Foreskin melanocyte (primary cell): ENCODE measurements at places on chromosomes 16 and 17.

DNA sequence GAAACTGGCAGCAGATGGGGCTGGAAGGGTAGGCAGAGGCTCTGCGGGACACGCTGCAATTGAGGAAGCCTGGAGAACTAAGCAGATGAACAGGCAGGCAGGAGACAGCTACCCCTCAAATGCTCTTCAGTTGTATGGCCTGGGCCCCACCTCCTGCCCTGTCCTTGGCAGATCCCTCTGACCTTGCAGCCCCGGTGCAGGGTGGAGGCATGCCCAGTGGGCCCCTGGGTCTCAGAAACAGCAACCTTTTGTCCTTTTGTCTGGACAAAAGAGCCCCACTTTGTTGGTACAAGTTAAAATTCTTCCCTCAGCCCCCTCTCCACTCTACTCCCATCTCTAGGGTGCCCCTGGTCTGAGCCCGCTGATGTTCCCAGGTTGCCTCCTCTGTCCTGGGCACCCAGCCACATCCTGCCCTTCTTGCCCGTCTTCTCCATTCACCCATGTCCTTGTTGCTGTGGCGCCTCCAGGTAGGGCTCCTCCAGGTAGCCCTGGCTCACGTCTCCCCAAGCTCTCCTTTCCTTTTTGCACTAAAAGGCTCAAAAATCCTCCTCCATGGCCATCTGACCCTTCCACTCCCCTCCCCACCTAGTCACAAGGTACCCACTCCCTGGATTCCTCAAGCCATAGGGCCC is 136.8 kb downstream of the CLEC16A start:
- DNase-seq, result no peak

- DNase-seq, result no peak
Measured at GRCh38 chr16:48629016-48629415, 19.0 kb upstream of the N4BP1 start.

GRCh38 chr17:8466456-8466855 is 30.8 kb downstream of the NDEL1 start:
- DNase-seq, result no peak

DNA sequence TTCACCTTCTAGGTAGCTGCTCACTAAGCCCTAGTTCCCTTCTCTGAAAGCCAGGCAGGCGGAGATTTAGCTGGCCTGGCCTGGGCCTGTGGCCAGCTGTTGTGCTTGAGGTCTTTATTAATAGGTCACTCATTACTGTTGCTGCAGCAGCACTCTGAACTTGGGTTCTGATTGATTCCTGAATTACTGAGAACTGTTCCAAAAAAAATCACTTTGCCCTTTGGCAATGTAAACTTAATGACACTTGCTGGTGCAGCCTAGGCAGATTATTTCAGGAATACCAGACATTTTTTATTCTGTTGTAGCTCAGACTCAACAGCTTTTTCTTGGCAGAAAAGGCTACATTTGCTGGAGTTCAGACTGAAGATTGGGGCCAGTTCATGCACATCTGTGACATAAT is 2.7 kb downstream of the TOM1L1 start:
- no peak for DNase-seq

- no peak for DNase-seq
Measured at GRCh38 chr17:40286473-40286872, 1.2 kb upstream of the CDC6 start.

DNA sequence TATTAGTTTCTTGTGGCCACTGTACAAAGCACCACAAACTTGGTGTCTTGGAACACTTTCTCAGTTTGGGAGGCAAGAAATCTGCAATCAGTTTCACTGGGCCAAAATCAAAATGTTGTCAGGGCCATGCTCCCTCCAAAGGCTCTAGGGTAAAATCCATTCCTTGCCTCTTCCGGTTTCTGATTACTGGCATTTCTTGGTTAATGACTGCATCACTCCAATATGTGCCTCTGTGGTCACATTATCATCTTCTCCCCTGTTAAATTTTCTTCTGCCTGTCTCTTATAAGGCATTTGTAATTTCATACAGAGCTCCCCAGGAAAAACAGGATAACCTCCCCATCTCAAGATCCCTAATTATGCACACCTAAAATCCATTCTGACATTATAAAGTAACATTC is 34.8 kb downstream of the ZNF287 start:
- no peak for DNase-seq

- DNase-seq, result no peak
Measured at GRCh38 chr16:48498769-48499631, 111.0 kb downstream of the N4BP1 start.

DNA sequence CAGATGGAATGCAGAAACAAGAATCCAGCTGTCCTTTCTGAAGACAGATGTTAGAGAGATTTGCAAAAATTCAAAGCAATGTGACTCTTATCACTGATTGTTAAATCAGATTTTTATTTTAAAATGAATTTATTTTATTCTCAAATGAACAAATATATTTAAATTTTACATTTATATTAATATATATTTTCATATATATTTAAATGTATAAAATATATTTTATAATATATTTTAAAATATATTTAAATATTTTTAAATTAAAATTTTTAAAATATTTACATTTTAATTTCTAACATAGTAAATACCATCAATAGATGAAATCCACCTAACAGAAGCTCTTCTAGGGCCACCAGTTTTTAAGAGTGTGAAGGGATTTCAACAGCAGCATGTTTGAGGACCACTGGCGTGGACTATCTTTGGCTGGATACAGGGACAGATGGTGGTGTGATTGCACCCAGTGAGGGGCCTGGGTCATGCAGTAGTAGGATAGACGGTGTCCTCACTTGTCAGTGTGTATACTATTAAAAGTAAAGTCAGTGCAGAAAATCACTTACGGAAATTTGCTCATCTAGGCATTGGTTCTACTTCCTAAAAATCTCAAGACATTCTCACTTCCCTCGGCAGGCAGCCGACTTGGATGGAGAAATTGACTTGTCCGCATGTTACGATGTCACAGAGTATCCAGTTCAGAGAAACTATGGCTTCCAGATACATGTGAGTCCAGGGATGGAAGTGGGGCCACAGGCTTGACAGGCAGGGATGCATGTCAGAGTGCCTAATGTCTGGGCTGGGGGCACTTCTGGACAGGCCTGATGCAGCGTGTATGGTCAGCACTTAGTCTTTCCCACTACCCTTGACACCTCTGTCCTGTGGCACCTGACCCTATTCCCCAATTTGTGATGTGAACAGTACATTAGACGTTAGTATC is 56.3 kb downstream of the PLD6 start:
- DNase-seq, result no peak

DNA sequence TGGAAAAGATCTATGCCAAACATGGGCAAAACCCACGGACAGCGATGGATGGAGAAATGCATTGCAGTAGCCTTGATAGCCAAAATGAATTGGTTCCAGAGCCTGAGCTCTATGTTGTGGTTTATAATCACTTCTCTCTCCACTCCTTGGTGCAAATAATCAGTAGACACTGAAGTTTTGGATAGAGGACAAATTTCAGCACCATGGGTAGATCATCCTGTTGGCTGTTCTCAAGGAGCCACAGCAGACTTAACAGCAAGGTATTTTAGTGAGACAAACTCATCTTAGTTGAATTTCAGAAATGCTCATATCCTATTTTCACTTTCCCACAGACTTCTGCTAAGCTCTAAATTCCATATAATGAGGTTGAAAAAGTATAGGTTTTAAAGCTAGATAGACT is 88.3 kb upstream of the CCL1 start:
- no peak for DNase-seq

DNA sequence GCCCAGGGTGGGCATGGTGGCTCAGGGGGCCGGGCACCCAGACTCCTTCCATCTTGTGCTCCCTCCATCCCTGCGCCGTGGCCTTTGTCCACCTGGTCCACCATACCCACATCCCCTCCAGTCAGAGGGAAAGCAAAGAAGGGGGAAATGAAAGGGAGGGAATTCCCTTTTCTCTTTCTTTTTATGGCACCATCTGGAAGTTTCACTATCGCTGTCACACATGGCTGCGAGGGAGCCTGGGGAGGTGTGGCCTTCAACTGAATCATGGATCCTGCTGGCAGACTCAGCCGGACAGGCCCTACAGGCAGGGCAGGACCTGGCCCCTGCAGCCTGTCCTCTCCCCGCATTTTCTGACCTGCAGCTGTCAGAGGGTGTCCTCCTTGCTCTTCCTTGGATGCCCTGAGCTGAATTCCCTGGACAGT is 6.2 kb downstream of the SLC12A3 start:
- no peak for DNase-seq

GRCh38 chr17:69111794-69112193 is 29.9 kb downstream of the ABCA6 start:
- DNase-seq, result no peak

GRCh38 chr17:3796110-3796821 is 4.7 kb downstream of the ITGAE start:
- DNase-seq, result no peak

- DNase-seq, result no peak
Measured at GRCh38 chr17:41718287-41718645, 6.1 kb downstream of the GAST start.

- DNase-seq, result peak; percentile 3
Measured at GRCh38 chr16:14098081-14098480, 27.0 kb downstream of the MRTFB start.

DNA sequence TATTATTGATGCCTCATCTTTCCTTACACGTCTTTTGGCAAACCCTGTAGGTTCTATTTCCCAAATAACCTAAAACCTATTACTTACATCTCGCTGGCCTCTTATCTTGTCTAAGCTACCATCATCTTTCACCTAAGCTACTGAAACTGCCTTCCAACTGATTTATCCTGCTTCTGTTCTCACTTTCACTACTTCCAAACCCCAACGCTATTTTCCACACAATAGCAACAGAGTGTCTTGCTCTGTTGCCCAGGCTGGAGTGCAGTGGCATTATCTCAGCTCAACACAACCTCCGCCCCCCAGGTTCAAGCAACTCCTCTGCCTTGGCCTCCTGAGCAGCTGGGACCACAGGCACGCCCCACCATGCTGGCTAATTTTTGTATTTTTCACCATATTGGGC is 52.8 kb upstream of the INTS2 start:
- DNase-seq, result no peak

DNA sequence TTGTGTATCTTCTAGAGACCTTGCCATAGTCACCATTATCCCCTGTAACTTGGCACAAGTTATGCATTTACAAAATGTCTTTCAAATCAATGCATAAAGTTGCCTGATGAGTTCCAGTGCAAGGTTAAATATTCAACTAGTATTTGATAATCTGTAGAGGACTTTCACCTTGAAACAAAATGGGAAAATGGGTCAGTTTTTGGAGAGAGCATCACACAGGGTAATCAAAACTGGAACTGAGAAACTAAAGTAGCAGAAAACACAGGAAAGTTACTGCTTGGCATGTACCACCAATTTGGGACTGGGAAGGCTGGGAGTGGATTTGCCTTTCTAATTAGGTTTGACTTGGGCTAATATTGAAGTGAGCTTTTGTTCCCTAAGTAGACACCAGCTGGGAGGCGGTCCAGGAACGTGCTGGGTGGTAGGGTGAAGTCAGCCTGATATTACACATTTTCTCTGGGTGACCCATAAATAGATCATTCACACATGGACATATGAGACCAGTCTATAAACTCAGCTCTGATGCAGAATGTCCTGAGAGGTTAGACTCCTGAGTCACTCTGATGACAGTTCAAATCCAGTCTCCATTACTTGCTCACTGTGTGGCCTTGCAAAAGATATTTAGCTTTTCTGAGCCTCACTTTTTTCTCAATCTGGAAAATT is 152.3 kb downstream of the PCTP start:
- DNase-seq, result no peak

DNA sequence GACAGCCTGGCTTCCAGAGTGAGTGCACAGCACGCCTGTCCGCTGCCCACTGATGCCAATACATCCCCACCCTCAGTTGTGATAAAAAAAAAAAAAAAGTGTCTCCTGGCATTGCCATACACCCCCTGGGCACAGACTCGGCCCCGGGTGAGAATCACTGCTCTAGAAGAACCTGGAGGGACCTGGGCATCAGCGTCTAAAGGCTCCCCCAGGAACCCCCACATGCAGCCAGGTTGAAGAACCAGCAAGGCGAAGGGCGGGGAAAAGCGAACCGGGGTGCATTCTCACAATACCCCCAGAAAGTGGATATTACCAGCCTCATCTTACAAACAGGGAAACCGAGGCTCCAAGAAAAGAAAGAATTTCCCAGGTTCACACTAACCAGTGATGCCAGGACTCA is 27.7 kb downstream of the TBC1D16 start:
- DNase-seq, result no peak

- DNase-seq, result no peak
Measured at GRCh38 chr16:9443864-9444263, 352.4 kb downstream of the HAPSTR1 start.

DNA sequence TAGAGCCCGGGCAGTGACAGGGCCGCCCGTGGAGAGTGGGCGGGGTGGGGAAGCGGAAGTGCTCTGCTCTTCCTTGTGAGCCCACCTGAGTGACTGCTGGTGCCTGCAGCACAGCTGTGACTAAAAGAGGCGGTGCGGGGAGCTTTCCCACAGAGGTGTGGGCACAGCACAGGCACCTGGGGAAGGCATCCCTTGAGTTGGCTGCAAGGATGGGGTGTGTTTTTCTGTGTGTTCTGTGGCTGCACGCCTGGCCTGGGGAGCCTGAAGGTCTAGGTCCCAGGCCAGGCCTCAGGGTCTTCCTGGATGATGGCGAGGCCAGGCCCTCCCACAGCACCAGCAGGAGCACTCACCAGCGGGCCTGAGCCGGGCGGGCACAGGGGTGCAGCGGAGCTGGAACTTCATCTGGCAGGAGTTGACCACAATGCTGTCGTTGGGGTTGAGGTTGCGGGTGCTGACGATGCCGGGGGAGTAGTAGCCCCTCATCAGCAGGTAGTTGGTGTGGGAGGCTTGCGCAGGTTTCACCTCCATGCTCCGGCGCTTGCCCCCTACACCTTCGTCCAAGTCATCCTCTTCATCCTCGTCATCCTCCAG is 67.1 kb downstream of the IL21R start:
- no peak for DNase-seq
